Right renal cortex interstitium (tissue), 3 donors: ENCODE measurements at places on chromosomes 1 and 21. TPM values are rescaled to one million over a fixed set of nuclear protein-coding genes. Genes with fewer than 3 reads are reported as not detected.

DNA sequence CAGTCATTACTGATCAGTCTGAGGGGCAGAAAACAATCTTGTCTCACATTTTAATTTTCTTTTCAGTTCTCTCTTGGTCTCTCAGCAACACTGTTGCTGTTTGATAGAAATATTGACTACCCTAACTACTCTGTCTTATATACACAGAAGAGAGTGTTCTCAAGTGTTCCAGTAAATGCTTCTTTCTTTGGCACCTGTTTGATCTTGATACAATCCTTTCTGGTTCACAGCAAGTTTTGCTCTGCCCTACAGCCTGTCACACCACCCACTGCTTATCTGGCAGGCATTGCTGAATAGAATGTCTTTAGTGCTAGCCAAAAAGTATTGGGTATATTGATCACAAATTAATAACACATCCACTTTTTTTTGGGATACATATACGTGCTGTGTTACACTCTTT is 75.7 kb upstream of the WLS start:
- no peak for DNase-seq

DNA sequence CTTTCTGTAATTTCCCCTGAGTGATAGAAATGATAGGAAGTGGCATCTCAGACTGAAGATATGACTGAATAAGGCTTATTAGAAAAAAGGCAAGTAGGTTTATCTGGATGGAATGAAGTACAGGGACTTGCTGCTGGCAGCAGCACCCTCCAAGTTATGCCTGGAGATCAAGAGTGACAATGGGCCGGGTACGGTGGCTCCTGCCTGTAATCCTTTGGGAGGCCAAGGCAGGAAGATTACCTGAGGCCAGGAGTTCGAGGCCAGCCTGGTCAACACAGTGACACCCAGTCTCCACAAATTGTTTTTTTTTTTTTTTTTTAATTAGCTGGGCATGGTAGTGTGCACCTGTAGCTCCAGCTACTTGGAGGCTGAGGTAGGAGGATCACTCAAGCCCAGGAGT is 87.8 kb downstream of the SCCPDH start:
- DNase-seq = no peak

GPA33 gene
- polyA plus RNA-seq = 1.2 TPM

DNA sequence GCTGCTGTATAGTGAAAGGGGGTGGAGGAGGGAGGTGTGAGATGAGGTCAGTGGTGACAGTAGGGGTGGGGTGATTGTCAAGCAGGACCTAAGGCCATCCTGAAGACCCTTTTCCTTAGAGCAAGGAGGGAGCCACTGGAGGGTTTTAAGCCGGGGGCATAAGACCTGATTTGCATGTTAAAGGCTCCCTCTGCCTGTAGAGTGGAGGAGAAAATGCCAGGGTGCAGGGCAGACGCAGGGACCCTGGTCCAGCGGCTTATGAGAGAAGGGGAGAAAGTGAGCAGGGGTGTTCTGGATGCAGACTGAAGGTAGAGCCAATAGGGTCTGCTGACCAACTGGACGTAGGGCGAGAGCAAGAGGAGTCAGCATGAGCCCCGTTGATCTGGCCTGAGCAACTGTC is 154.1 kb downstream of the TRABD2B start:
- DNase-seq = no peak

- no peak for DNase-seq
Observed at GRCh38 chr1:24639881-24640280, 3.2 kb upstream of the SRRM1 start.

GRCh38 chr1:81899214-81899821 is 98.6 kb downstream of the ADGRL2 start:
- no peak for DNase-seq

DNA sequence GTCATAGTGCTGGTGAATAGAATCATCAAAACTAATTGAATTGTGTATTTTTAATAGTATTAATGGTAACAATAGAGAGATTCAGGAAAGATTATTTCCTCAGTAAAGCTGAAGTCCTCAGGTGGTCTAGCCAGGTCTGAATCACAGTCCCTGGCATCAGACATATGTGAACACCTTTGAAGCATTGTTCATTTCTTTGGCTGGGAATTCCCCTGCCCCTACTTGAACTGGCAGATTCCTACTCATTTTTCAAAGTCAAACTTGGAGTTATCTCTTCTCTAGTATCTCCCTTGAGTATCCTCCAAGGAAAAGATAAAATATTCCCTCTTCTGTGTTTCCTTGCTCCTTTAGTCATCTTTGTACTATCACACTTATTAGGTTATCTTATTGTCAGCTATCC is 759.8 kb downstream of the ADGRL2 start:
- DNase-seq = no peak

RAD54L gene
- polyA plus RNA-seq = 12.8 TPM

ABCA4 gene
- polyA plus RNA-seq = 5.4 TPM

GRCh38 chr1:221328371-221328770 is 413.5 kb downstream of the DUSP10 start:
- DNase-seq = no peak

CD34 gene
- 116 TPM for polyA plus RNA-seq

- DNase-seq = no peak
Observed at GRCh38 chr1:27710574-27710973, 15.2 kb upstream of the FAM76A start.

MYCL gene
- 6.7 TPM for polyA plus RNA-seq

FCRL6 gene
- polyA plus RNA-seq = 0.65 TPM

DNA sequence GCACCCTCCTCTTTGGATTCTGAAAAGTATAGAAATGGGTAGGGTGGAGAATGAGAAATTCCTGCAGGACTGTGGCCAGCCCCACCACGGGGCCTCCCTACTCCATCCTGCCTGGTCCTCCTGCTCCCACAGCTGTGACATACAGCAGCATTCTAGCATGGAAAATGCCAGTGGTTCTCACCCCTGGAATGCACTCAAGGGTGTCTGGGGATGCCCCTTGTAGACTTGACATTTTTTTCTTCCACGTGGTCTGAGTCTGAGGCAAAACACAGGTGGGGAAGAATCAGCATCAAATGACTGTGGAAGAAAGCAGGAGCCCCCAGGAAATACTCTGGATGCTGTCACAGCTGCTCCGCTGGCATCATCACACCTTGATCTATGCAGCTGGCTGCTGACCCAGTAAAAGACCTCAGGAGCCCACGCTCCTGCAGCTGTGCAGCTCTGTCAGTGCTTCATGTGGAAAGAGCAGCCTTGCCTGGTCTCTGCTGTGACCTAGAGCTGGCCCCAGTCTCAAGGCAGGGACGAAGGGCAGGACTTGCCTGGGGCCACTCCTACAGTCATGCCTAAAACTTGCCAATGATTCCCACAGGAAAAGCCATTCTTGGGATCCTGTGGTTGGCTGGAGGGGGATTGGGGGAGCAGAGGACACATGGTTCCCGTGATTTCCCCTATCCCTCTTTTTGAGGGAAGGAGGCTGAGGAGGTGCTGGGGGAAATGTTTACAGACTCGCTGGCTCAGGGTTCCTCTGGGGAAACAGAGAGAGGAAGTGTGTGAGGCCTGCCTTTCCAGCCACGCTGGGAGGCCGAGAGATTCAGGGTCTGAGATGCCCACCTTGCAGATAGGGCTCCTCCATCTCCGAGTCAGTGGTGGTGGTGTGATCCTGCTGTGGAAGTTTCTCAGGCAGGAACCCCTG is 10.8 kb upstream of the A3GALT2 start:
- DNase-seq = no peak

- DNase-seq = no peak
Observed at GRCh38 chr1:212147581-212148033, 112.1 kb downstream of the DTL start.

- DNase-seq = no peak
Observed at GRCh38 chr1:21641076-21641475, 28.1 kb downstream of the RAP1GAP start.

GRCh38 chr1:79588719-79589118 is 582.2 kb upstream of the ADGRL4 start:
- DNase-seq = no peak

DNA sequence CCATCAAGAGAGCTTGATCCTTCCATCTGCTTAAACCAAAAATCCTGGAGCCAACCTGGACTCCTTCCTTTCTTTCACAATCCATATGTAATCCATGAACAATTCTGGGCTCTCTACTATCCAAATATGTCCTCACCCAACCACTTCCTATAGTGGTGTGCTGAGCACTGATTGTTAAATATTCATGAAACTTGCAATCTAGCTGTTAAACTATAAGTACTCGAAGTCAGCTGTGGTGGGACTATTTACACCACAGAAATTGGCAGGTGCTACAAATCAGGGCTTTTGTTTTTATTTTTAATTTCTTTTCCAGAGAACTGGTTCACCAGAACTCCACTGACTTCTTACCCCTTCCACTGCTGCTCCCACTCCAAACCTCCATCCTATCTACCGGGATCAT is 57.2 kb upstream of the KCND3 start:
- DNase-seq = no peak

- DNase-seq = no peak
Observed at GRCh38 chr1:186900539-186901237, 71.9 kb downstream of the PLA2G4A start.

VTCN1 gene
- polyA plus RNA-seq = 32.3 TPM

DNA sequence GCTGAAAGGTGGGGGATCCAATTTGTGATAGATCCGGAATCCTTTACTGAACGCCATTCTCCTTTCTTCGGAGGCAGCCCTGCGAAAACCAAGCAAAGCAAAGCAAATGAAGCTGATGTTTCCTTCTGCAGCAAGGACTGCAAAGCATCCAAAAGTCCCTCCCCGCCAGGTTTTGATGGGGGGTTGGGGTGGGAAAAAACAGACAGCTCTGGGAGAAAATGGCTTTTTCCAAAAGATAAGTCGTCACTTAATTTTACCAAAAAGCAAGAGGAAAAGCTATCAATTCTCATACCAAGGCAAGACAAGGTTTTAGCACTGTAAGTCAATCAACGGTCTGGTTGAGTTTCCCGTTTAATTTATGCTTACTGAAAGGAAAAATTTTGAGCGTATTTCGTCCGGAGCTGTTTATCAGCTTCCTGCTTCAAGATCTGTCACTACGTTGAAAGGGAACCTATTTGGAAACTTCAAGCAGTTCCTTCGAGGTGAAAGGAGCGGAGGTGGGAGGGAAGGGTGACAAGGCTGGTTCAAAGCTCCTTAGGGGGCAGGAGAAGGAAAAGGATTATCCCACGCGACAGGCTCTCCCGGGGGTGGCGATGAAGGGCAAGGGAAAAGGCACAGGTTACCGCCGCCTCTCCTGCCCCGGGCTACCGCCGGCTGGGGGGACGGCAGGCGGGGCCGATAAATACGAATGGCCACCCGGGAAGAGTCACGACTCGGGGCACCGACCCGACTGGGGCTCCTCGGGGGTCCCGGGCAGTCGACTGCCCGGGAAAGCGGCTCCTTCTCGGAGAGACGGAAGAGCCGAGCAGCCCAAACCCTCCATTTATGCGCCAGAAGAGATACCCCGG is 750 bp downstream of the SYNJ1 start:
- DNase-seq = no peak

OR10Z1 gene
- 0.01 TPM for polyA plus RNA-seq

DNA sequence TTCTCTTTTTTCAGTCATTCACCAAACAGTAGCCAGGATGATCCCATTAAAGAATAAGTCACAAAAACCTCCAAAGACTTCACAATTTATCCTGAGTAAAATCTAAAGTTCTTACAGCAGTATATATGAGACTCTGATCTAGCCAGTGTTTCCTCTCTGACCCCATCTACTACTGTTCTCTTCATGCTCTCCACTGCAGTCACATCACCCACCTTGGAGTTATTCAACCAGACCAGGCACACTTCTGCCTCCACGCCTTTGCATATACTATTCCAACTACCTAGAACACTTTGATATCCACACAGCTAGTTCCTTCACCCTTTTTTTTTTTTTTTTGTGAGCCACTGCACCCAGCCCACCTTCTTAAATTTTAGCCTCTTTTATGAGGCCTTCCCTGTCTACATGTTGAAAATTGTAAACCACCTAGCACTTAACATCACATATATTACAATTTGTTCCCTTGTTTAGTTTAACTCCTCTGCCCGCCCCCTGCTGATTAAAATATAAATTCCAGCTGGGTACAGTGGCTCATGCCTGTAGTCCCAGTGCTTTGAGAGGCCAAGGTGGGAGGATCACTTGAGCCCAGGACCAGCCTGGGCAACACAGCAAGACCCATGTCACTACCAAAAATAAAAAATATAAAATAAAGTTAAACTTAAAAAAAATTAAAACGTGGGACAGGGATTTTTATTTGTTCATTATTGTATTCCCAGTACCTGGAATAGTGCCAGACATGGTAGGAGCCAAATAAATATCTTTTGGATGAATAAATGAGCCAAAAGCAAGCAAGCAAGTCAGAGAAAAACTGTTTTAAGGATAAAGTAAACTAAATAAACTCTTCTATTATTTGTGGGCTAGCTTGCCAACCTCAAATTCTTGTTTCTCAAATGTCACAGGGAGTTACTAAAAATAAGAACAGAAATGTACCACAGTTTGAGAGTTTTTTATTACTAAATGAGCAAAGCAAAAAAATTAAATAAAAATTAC is 35.2 kb upstream of the MUTYH start:
- no peak for DNase-seq

DNA sequence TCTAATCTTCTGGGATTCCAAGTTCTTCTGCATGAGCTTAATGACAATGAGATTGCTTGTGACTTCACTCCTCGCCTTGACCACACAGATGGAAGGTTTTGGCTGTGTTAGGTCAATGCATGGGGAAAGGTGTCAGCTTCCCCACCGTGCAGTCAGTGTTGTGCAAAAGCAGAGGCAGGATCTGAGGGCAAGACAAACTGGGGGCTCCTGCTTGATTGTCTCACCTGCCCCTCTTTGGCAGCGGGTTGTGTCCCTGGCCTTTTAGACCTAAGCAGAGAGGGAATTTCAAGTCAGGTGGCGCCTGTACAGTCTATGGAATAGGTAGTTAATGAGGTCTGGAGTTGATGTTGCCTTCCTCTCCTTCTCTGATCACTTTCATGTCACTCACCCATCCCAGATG is 150.1 kb downstream of the CNIH3 start:
- no peak for DNase-seq

GRCh38 chr1:204990059-204990664 is 52.9 kb upstream of the CNTN2 start:
- DNase-seq = no peak

DNA sequence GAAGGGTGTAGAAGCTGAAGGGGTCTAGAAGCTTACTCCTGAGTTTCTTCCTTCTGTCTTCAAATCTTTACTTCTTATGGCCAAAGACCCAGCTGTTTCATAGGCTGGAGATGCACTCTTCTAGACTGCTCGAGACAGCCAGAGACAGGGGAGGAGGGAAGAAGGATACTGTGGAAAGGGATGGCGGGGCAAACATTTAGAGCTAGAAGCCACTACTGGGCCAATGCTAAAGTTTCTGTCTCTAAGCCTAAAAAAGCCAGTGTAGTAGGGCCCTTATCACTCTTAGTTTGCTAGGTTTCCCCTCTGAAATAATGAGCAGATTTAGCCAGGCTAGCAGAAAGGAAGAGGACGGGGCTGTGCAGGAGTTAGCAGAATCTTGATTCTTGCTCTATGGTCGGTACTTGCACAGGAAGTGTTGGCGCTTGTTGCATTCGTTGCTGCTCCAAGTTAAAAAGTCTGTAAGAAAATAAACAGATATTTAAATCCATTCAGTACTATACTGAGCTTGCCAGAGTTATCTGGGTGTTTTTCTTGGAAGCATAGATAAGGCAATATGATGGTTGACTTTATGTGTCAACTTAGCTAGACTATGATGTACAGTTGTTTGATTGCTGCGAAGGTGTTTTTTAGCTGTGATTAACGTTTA is 16.9 kb downstream of the REG4 start:
- DNase-seq = no peak

CRYAA gene
- polyA plus RNA-seq = 0.14 TPM

- DNase-seq = no peak
Observed at GRCh38 chr1:200323856-200324400, 85.9 kb downstream of the ZNF281 start.

- no peak for DNase-seq
Observed at GRCh38 chr1:43532716-43533115, 2.0 kb downstream of the PTPRF start.

- DNase-seq = no peak
Observed at GRCh38 chr1:116497656-116498055, 73.2 kb downstream of the CD58 start.

RNU1-1 gene
- not detected for polyA plus RNA-seq
